ENCODE measurements at places on chromosomes 3 and 15. TPM values are rescaled to one million over a fixed set of nuclear protein-coding genes. Genes with fewer than 3 reads are reported as not detected.

Gene LCTL
- not detected for total RNA-seq

Gene GXYLT2
- 27.9 TPM for total RNA-seq

GRCh38 chr15:95973566-95974256, 356.8 kb upstream of the NR2F2 start:
- DNase-seq, result no peak

GRCh38 chr3:17686613-17687012, 55.8 kb downstream of the TBC1D5 start:
- DNase-seq, result no peak

- DNase-seq, result no peak
Measured at GRCh38 chr3:175911937-175912336, 1052.8 kb downstream of the NAALADL2 start.

Gene IQGAP1
- 257 TPM for total RNA-seq

Gene BSN
- 0.44 TPM for total RNA-seq

DNA sequence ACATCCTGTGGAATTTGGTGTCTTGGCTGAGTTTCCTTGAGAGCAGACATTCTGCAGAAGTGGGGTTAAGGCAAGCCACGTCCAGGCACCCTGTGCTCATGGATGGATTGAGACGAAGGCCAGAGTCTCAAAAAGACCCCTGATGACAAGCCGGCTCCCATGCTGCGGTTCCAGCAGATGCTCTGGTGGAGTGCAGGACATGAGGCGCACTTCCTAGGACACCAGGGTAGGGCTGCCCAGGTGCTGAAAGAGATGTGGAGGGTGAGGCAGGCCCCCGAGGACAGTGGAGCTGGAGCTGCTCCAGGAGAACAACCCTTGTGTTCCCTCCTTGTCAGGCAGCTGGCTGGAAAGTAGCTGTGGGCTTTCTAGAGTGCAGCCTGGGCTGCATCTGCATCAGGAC, 81.0 kb downstream of the ASB7 start:
- no peak for DNase-seq

GRCh38 chr15:85504749-85505676, 124.6 kb downstream of the AKAP13 start:
- no peak for DNase-seq

- no peak for DNase-seq
Measured at GRCh38 chr3:162390891-162391290, 894.3 kb downstream of the OTOL1 start.

GRCh38 chr3:139261754-139262586, 81.8 kb upstream of the MRPS22 start:
- no peak for DNase-seq

- DNase-seq, result no peak
Measured at GRCh38 chr3:186060222-186060621, 48.7 kb downstream of the ETV5 start.

- no peak for DNase-seq
Measured at GRCh38 chr3:65548848-65549625, 489.7 kb downstream of the MAGI1 start.

GRCh38 chr15:62465173-62465572, 300.1 kb upstream of the C2CD4B start:
- no peak for DNase-seq

DNA sequence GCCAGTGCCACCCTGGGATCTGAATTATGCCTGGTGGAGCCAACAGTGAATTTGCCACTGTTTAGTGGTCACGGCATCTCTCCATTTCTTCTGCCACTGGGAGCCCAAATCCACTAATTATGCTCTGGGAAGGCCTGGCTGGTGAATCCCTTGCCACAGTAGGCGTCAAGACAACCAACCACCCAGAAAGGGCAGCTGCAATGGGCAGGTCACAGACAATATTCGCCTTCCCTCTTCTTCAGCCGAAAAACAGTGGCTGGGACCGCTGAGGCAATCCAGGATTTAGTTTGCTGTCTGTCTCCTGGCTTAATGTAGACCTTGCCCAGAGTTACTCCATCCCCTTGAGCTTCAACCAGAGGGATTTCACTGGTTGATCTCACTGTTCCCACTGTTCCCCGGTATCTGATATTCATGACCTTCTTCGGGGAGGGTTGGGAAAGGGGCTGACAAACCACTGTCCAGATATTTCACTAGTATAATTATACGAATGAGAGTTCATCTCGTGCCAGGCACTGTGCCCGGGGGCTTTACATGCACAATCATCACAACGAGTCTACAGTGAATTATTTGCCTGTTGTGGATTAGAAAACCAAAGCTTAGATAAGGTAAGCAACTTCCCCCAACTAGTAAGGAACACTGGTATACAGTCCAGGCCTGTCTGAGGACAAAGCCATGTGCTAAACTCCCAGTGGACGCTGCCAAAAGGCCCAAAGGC, 49.9 kb upstream of the RAB6B start:
- no peak for DNase-seq

GRCh38 chr3:126268866-126269265, 88.3 kb downstream of the KLF15 start:
- DNase-seq, result no peak

Gene SLC12A8
- total RNA-seq, result 9.0 TPM

- DNase-seq, result no peak
Measured at GRCh38 chr15:47513471-47513870, 203.8 kb upstream of the SEMA6D start.

Gene CYP19A1
- total RNA-seq, result 7.1 TPM

DNA sequence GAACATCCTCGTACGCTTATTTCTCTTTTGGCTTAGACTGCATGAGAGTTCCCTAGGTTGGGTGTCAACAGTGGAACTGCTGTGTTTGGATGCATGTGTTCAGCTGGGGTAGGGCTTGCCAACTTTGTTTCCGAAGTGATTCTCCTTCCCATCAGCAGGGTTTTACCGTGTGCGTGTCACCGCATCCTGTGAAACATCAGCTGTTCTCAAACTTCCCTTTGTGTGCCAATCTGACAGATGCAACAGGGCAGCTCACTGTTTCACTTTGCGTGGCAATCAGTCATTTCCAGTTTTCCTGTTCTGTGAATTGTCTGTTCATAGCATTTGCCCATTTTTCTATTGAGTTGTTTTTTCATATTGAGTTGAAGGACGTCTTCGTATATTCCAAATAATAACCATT, 218.8 kb downstream of the VPS13C start:
- no peak for DNase-seq

Gene OR5K2
- total RNA-seq, result not detected

GRCh38 chr15:101028321-101028720, 109.2 kb downstream of the LRRK1 start:
- no peak for DNase-seq

GRCh38 chr3:60585918-60586317, 665.3 kb downstream of the FHIT start:
- DNase-seq, result no peak

DNA sequence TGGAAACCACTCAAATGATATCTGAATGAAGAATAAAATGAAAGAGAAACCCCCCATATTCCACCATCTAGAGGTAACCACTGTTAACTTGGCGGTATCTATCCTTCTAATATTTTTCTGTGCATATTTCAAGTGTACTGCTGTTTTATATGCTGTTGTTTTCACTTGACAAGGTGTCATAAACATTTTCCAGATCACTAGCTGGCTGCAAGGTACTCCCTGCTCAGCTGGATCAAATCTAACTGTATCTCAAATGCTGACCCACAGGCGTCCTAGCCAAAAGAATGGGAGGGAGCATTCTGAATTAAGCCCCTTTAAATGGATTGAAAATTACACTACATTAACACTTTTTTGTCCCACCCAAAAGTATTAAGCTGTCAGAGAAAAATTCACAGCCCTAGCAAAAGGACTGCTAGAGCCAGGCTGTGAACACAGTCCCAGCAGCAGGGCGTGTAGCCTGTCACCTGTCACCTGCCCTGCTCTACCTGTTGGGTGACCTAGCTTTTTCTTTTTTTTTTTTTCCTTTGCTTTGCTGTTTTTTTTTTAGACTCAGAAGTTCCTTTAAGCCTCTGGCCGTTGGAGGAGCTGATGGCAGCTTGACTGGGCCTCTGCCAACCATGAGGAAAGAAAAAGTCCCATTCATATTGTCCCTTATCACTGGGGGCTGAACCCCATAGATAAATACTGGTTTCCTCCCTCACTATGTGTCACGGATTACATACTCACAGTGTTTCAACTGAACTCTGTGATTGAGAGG, 93.7 kb upstream of the TSC22D2 start:
- peak; percentile 41 for DNase-seq

DNA sequence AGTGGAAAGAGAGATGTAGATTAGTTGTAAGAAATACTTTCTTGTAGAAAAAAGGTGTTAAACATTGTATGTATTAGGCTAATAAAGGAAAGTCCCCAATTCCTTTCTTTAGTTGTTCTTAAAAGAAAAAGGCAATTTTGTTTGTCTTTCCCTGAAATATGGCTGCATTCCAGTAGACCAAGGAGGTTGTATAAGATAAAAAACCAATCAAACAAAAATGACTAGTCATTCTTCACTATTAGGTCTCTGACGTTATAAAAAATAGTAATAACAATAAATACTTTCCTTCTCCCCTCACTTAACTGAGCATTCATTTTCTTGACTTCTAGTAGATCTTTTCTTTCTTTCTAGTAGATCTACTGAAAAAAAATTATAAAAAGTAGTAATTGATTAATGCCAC, 8.6 kb upstream of the PPM1L start:
- DNase-seq, result no peak

Gene FGF7
- total RNA-seq, result 31.8 TPM

DNA sequence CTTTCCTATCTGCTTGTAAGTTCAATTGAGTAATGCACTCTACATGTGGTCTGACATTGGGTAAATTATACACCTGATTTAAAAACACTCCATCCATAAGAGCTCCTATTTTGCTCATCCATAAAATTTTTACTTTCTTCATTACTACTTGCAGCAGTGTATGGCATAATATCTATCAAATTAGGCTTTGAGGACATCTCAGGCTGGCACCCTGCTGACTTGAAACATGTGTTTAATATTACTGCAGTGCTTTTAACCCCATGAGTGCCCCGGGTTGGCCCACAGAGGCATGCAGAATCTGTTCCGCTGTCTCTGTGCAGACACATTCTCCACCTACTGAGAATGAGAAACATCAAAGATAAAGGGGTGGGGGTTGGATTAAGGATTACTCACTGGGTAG, 249.9 kb upstream of the DNAJC19 start:
- DNase-seq, result no peak

DNA sequence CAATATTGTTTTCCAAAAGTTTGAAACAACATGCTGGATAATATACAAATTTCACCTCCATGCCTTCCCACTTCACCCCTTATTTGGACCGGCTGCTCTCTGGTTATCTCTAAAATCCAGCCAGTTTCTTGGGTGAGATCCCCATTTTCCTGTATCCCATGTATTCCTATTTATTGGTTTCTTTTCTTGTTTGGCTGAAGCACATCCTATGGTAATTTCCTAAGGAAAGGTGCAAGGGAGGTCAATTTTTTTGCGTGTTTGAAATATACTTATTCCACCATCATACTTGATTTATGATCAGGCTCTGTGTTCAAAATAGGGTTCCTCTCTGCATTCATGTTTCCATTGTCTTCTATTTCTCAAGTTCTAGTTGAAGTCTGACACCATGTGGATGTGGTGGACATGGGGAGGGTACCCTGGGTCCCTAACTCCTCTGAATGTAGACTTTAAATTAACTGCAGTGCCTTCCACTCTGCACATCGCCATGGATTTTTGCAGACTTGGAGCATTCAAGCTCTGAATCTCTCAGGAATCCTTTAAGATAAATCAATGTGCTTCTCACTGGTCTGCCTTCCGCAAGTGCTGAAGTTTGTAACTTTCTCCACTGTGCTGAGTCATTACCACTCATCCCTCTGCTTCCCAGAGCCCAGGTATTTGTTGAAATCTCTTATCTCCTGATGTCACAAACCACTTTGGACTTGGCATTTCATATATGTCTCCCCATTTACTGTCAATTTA, 52.1 kb upstream of the TLE3 start:
- no peak for DNase-seq

Gene SLC28A2
- not detected for total RNA-seq

Gene AGBL1
- 3.3 TPM for total RNA-seq

GRCh38 chr3:123094516-123095313, 27.9 kb downstream of the PDIA5 start:
- DNase-seq, result no peak

Gene PML
- total RNA-seq, result 75.2 TPM

- peak; percentile 10 for DNase-seq
Measured at GRCh38 chr3:157033001-157033400, 126.9 kb downstream of the CCNL1 start.

Gene GOLGA6L4
- total RNA-seq, result 2.9 TPM

GRCh38 chr3:101675709-101676215, 1.2 kb downstream of the ZBTB11 start:
- DNase-seq, result no peak

DNA sequence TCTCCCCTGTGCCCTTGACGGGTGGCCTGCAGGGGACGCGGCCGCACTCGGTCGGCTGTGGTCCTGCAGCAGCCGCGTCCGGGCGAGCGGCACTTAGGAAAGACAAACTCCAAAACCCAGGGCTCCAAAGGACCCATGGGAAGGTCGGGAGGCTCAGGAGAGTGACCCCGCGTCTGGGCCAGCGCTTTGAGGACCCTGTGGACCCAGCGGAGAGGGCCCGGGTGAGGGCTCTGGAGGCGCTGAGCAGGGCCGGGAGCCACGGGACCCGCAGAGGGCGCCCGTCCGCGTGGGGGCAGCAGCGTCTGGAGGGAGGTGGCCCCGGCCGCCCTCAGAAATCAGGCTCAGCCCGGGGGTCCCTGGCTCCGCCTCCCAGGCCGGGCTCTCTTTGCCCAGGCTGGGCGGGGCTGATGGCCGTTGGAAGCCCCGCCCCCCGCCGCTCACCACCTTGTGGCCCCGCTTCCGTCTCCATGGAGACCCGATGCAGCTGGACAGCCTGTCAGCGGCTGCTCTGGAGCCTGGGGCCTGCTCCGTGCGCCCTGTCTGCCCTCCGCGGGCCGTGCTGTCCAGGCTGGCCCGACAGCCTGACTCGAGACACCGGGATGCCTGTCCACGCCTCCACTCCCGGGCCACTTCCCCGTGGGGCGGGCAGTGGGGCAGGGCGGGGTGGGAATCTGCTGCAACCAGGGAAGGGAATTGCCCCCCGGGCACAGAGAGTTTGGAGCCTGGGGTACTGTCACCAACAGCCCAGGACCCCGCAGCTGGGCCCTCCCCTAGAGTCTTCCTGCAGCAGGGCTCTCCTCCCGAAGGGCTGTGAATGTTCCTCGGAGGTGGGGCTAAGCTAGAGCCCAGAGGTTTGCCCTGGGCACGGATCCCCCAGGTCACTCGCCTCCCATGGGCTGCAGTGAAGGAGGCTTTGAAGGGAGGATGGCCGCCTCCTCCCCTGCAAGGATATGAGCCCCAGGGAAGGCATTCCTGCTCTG, 34.8 kb upstream of the RPL32 start:
- DNase-seq, result no peak

DNA sequence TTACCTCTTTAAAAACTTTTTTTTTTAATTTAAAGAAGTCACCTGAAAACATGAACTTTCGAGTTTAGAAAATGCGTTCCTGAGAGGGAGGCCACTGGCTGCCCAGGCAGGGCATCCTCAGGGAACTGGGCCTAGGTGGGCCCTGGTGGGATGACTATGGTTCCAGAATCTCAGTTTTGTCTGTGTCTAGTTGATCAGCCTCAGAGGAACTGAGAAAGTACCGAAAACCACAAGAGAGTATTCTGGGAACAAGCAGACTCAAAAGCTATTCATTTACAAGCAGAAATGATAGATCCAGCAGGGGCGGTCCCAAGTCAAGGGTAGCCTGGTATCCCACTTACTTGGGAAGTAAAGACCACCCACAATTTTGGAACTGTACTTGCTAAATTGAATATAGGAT, 10.5 kb downstream of the WWTR1 start:
- no peak for DNase-seq

Gene LMAN1L
- total RNA-seq, result not detected
